ENCODE measurements at places on chromosomes 4 and X.

GRCh38 chr4:173493041-173493440 lies 37.0 kb downstream of the HAND2 start:
- no peaks in the 10 kb centered on the region for H3K36me3 ChIP-seq
- no peak overlapping the region for H3K4me3 ChIP-seq
- H3K27me3 ChIP-seq: peaks cover 4% of the 10 kb centered on the region
- peaks cover 4% of the 10 kb centered on the region for H3K4me1 ChIP-seq
- no peak for DNase-seq

DNA sequence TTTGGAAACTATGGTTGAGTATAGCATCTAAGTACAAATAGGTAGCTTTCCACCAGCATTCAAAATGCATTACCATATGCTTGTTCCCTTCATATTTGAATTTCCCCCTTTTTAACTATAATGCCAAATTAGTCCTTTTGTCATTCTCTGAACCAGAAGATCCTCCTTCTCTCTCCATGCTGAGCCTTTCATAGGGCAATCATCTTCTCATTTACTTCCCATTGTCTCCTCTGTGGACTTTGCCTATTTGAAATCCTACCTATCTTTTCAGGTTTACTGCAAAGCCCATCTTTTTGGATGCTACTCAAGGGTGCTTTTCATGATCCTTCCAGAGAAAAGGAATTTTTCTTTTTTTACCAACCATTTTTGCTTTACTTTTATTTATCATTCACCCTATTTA lies 54.7 kb downstream of the DKK2 start:
- DNase-seq: no peak
- H3K4me1 ChIP-seq: no peaks in the 10 kb centered on the region
- no peak overlapping the region for H3K27ac ChIP-seq
- no peak overlapping the region for H3K4me3 ChIP-seq

DNA sequence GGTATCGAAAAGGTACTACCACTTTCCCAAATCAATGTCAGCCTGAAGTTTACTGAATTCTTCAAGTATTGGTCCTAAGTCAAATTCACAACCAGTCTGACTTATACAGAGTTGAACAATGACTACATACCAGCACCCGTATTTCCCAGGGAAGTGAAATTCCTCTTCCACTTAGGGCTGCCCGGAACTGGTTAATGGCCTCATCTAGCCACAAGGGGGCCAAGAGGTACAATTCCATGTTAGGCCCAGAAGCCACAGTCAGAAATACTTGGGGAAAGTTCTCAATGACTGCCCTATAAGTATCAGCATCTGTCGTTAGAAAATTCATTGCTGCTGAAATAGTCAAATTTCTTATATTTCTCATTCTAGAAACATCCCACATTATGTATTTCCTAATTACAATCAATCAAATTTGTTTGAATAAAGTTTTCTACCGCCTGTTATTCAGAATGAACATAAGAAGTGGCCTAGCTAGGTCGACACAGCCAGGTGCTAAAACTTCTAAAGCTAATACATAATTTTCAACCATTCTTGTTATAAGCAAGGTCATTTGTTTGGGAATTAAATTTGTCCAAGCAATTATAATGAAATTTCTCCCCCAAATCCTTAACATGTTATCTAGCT lies 5.6 kb upstream of the PCDH7 start:
- H3K36me3 ChIP-seq: no peaks in the 10 kb centered on the region
- H3K4me1 ChIP-seq: peaks cover 6% of the 10 kb centered on the region
- DNase-seq: no peak
- no peak overlapping the region for H3K4me3 ChIP-seq

- H3K4me3 ChIP-seq: no peak overlapping the region
- no peak for DNase-seq
- no peaks in the 10 kb centered on the region for H3K4me1 ChIP-seq
- no peak overlapping the region for H3K27ac ChIP-seq
- no peaks in the 10 kb centered on the region for H3K36me3 ChIP-seq
These were observed 228.7 kb downstream of the OPHN1 start for GRCh38 chrX:68204521-68205038.

- DNase-seq: peak; percentile 56
- no peaks in the 10 kb centered on the region for H3K27me3 ChIP-seq
- H3K4me1 ChIP-seq: peaks cover 22% of the 10 kb centered on the region
- peak overlapping the region; percentile 14 for H3K27ac ChIP-seq
- no peak overlapping the region for H3K4me3 ChIP-seq
These were observed 31.9 kb downstream of the CPEB2 start for GRCh38 chr4:15034071-15034764.

DNA sequence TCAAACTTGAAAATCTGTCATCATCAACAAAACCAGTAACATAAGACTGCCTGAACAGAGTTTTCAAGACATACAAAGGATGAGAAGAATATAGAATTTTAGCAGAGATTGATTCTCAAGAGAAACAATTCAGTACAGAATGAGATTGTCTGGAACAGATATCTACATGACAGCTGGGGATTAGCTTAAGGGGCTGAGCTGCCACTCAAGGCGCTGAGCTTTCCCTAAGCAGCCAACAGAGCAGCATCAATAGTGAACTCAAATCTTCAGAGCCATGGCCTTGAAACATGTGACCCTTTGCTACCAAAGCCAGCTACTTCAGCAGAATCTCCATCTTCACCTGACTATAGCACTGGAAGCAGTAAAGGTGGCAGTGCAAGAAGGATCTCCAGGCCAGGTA lies 24.3 kb upstream of the PCDH10 start:
- DNase-seq: no peak
- H3K4me1 ChIP-seq: no peaks in the 10 kb centered on the region
- no peak overlapping the region for H3K4me3 ChIP-seq
- H3K27ac ChIP-seq: no peak overlapping the region
- no peaks in the 10 kb centered on the region for H3K36me3 ChIP-seq
- H3K27me3 ChIP-seq: no peaks in the 10 kb centered on the region
